ENCODE measurements at places on chromosomes 4 and X.

DNA sequence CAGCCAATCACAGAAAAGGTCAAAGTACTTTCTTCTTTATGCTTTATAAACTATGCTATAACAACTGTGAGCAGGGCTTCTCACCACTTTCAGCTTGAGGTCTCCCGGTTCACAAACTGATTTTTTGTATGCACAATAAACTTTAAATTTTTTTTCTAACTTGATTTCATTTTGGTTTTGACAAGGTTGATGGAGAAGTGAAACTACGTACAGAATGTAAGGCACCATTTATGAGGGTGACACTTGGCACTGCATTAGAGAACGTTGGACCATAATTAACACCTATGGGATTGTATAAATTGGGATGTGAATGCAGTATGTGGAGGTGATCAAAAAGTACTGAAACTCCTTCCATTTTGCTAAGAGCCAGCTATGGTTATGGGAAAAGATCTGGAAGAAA is 857.9 kb upstream of the HTR2C start:
- DNase-seq = no peak

- DNase-seq = no peak
These were observed 23.5 kb upstream of the PAPSS1 start for GRCh38 chr4:107743532-107743931.

DNA sequence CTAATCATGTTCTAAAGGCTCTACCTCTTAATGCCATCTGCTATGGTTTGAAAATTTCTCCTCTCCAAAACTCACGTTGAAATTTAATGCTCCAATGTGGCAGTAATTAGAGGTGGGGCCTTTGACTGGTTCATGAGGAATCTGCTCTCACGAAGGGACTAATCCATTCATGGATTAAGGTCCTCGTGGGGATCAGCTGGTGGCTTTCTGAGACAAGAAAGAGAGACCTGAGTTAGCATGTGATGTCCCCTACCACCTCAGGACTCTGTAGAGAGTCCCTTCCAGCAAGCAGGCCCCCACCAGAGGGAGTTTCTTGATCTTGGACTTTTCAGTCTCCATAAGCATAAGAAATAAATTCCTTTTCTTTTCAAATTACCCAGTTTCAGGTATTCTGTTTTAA is 65.3 kb downstream of the WDFY3 start:
- no peak for DNase-seq

DNA sequence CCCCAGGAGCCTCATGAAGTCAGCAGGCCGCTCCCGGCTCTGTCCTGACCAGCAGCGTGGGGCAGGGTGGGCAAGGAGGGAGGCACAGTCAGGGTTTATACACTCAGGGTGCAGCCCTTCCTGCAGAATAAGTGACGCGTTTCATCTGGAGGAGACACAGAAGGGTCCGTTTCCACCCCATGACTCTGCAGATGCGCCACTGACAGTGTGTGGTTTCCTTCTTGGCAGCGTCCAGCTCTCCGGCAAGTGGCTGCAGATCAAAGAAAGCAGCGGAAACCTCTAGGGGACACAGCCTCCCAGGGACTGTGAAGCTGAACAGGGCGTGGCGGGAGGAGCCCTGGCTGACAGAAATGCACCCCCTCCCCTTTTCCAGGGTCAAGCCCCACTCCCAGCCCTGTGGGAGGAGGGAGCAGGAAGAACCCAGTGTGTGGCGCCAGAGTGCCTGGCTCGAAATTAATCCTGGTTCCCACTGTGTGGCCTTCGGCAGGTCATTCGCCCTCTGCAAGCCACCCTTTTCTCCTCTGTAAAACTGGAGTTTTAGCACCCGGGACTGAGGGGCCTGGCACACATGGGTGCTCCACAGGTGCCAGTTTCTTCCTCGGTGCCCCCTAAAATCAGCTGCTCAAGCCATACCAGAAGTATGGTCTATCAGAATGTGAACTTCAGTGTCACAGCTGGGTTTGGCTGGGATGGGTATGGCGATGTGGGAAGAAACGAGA is 17.3 kb upstream of the TBC1D14 start:
- DNase-seq = peak; percentile 63

DNA sequence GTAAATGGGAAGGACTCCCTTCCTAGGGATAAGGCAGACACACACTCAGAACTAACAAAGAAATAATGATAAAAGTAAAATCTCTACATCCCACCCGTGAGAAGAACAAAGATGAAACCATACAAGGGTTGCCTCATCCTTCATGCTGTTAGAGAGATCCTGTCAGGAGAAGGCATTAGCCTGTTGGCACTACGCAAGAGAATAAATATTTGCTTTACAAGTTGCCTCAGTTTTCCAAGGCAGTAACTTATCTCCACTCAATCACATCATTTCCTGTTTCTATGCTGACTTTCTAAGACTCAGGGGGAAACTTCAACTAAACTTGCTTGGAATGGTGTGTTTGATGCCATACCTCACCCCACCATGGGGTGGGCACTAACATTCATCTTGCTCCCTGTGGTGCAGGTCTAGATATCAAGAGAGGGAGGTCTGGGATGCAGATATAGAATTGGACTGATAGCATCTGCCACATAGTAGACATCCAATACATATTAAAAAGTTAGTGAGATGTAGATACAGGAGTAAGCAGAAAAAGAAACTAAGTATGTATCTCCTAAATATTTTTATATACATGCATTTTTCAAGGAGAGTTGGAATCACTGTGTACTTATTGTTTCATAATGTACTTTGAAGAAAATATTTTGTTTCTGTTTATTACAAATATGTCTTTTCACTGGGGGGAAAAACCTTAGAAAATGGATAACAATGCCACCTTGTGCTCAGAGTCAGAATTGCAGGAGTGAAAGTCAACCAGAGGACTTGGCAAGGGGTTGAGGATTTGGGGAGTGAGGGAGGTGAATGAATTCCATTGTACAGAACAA is 57.2 kb upstream of the BEX4 start:
- DNase-seq = peak; percentile 18

- DNase-seq = no peak
These were observed 39.4 kb downstream of the PDE5A start for GRCh38 chr4:119589165-119589564.

GRCh38 chr4:2264481-2265041 is 2.7 kb upstream of the MXD4 start:
- DNase-seq = no peak

DNA sequence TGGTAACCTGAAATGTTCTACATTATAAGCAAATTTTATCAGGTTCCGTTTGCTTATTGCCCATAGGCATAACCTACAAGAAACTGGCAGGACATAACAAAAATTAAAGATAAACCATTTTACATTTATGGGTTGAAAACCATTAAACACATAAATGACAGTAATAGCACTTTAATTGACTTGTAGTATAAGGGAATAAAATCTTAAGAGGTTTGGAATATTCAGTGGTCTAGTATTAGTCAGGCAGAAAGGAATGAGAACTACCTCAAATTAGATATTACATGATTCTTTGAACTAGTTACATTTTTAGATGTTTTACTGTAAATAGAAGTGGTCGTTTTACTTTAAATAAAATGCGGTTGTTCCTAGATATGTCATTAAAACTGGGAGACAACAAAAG is 111.9 kb downstream of the ADAMTS3 start:
- DNase-seq = peak; percentile 30

DNA sequence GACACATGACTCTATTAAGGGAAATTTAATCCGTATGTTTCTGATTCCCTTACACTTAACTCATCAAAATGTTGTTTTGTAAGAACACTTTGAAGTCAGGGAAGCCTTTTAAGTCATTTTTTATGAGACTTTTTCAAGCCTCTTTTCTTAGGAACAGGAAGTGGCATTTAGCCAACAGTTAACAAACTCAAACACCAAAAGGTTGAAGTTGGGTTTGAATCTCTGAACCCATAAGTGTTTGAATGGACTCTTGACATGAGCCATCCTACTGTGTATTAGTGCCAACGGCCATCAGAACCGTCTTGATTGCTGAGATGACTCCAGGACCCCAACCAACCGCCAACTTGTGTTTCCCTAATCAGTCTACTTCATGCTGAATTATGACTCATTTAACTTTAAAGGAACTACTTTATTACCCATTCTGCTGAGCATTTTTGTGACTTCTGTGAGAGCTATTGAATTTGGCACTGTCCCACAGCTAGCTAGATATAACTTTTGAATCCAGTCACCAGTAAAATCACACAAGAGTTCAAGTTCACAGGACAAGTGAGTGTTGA is 209.1 kb upstream of the FAT1 start:
- peak; percentile 96 for DNase-seq

- no peak for DNase-seq
These were observed 5.5 kb upstream of the S100P start for GRCh38 chr4:6687947-6688878.

- no peak for DNase-seq
These were observed 277.6 kb upstream of the NWD2 start for GRCh38 chr4:36966756-36967460.

- no peak for DNase-seq
These were observed 30.4 kb downstream of the MAGEB10 start for GRCh38 chrX:27838185-27838584.

DNA sequence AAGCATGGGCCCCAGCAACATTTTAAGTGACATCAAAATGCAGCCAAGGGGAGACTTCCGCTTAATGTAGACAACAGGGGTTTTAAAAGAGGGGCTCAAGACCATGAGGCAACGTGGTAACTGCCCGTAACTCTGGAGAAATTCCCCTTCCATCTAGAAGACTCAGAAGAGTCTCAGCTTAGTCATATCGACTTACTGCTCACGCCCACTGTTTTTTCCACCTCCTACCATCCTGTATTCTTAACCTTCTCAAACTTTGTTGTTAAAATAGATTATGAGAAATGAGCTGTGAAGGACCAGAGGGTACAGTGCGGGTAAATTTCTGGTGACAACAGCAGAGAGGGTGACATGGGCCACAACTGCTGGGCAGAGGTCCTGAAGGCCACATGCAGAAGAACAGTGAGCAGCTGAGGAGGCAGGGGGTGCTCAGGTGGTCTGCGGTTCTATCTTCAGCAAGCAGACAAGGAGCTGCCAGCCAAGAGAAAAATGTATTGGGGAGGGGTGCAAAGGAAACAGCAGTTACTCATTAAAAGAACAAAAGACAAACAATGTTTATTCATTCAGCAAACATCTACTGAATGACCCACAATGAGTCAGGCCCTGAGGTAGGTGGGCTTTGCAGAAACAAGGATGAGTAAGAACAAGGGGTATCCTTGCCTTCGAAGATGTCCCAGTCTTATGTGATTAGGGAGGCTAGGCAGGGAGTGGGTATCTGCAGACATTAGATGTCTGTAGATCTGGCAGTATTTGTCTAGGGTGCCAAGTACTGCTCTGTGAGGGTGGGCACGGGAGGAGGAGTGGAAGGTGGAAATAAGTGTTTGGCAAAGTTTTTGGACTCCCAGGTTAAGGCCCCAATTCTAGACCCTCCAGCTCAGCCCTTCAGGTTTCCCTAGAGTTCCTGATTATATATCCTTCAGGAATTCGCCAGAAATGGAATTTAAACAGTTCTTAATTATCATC is 175.3 kb downstream of the TSPAN5 start:
- peak; percentile 88 for DNase-seq

GRCh38 chr4:80486603-80487002 is 151.1 kb downstream of the CFAP299 start:
- no peak for DNase-seq

GRCh38 chr4:152594978-152595925 is 59.4 kb upstream of the FBXW7 start:
- DNase-seq = no peak

- no peak for DNase-seq
These were observed 191.7 kb upstream of the EPHA5 start for GRCh38 chr4:65861993-65862392.

DNA sequence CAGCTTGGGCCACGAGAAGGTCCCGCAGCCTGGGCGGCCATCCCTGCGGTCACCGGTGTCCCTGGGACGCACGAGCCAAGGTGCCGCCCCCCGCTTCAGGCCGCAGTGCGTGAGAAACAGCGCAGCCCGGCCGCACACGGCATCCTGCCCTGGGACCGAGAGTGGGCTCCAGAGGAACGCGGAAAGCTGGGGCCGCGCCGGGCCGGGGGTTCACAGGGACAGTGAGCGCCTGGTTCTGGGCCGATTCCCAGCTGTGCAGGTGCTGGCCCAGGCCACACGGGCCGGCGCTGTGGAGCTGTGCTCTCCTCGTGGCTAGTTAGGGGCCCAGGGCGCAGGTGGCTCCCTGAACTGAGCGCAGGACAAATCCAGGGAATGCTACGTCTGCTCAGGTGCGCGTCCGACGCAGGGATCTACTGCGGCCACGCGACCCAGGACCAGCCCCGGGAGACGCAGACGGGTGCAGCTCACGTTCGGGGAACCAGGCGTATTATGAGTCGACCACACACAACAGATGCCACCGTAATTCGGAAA is 25.8 kb upstream of the GTPBP6 start:
- no peak for DNase-seq

DNA sequence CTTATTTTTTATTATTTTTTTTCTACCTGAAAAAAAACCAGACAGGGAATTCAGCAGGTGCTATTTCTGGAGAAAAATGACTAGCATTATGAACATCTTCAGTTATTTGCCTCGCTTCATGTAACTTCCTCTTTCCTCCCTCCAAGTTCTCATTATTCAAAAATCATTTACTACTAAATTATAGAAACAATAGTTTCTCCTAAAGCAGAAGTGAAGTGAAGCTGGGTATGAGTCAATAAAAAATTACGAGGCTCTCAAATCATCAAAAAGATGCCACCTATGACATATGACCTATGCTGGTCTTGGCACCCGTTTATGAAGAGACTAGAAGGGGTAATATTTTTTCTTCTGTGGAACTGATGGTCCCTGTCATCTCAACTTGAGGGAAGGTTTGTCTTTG is 145.0 kb upstream of the AADAT start:
- no peak for DNase-seq

- peak; percentile 76 for DNase-seq
These were observed 189.3 kb upstream of the GPRIN3 start for GRCh38 chr4:89496851-89497250.

DNA sequence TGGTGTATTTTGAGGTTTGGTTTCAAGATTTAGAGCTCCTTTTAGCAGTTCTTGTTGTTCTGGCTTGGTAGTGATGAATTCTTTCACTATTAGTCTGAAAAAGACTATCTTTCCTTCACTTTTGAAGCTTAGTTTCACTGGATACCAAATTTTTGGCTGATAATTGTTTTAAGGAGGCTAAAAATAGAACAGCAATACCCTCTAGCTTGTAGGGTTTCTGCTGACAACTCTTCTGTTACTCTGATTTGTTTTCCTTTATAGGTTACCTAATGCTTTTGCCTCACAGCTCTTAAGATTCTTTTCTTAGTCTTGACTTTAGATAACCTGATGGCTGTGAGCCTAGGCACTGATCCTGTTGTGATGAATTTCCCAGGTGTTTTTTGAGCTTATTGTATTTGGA is 33.6 kb upstream of the HEPH start:
- no peak for DNase-seq

- peak; percentile 12 for DNase-seq
These were observed 146.2 kb downstream of the PRSS12 start for GRCh38 chr4:118206627-118207026.

DNA sequence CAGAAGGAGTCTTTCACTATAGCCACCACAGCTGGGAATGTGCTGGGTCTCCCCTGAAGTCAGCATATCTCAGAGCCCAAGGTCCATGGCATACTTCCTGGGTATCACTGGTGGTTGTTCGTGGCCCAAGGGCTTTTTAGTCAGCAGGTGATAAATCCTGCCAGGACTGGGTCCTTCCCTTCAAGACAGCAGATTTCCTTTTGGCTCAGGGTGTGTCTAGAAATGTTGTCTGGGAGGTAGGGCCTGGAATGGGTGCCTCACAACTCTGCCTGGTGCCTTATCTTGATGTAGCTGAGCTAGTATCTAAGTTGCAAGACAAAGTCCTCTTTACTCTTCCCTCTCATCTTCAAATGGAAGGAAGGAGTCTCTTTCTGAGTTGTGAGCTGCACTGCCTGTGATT is 102.4 kb upstream of the TMLHE start:
- DNase-seq = no peak
